ENCODE measurements at places on chromosomes 12 and 14.

- no peak for DNase-seq
These were observed 23.6 kb upstream of the BLTP3B start for GRCh38 chr12:100166232-100166631.

DNA sequence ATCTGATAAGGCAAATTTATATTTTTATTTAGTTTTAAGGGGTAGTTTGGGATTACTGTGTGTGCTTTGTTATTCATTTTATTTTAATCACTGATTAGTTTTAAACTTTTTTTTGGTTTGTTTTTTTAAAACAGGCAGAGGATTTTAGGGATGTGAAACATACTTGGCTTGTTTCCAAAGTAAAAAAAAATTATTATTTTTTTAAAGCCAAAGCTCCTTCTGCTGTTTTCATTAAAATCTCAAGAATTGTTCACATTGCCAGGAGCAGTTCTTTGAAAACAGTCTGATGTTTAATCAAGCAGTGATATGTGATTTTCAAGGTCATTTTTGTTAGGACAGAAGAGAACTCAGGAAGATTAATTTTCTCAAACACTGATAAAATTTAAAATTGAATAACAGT, 11.2 kb downstream of the TTC8 start:
- no peak for DNase-seq

GRCh38 chr14:71438684-71439083, 493.5 kb upstream of the RGS6 start:
- DNase-seq: no peak

GRCh38 chr14:69137416-69137815, 15.5 kb downstream of the DCAF5 start:
- no peak for DNase-seq

DNA sequence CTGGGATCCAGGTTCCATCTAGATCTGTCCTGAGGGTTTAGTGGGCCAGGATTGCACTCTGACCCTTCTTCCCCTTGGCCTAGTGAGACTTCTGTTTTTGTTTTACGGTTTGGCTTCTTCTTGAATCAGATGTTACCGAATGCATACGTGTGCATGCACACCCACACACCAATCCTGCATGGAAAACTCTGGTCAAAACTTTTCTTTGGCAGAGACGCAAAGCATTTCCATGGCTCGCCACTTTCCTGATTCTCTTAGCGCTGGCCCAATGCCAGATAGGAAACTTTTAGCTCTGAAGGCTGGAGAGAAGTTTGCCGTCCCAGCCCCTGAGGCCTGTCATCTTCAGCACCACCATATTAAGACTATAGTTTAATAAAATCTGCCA, 67.4 kb upstream of the ACTN1 start:
- DNase-seq: peak; percentile 45

DNA sequence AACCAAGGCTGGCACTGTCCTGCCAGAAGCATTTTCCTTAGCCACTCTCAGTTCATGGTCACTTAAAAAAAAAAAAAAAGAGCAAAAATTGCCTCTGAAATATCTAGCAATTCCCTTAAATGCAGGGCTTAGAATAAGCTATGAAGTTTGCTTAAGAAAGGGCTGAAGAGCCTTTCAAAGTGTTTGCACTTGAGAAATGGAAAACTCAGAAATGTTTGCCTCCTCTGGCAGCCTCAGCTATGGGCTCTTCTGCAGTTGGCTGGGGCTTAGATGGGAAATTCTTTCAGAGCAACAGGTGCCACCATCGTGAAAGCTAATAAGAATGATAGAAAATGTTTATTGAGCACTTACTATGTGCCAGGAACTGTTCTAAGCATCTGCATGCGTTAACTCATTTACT, 48.5 kb upstream of the TSPAN11 start:
- DNase-seq: no peak

All from hepatocyte (in vitro differentiated cells).